ENCODE measurements at places on chromosomes 13 and 19.

DNA sequence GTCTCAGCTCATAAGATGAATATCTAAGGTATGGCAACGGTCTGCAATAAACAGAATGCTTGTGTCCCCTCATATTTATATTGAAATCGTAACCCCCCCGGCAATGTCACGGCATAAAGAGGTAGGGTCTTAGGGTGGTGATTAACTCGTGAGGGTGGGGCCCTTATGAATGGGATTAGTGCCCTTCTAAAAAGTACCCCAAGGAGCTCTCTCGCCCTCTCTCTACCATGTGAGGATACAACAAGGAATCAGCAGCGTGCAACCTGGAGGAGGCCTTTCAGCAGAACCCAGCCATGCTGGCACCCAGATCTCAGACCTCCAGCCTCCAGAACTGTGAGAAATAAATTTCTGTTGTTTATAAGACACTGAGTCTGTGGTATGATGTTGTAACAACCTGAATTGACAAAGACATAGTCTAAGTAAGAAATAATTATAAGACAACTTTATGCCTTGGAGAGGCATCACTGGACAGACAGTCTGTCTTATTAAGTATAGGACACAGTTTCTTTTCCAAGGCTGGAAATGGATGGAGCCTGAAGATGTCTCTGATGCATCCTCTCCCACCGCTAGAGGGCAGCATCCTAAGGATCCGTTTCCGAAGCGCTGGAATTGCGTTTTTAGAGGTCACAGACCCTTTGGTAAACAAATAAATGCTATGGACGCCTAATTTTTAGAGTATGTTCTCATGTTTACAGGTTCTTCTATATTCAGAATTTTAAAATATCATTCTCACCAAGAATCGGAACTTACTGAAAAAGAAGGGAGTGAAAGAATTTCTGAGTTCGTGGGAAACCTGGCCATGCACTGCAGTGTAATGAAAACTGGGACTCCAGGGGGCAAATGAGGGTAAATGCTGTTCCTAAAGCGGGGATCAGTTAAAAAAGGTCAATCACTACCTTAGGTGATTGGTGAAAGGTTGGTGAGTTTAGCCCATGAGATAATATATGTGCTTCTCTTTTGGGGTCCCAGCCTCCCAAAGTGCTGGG lies 13.3 kb upstream of the LEUTX start:
- DNase-seq = no peak

GRCh38 chr19:30227661-30228112 lies 144.5 kb upstream of the ZNF536 start:
- DNase-seq = no peak

DNA sequence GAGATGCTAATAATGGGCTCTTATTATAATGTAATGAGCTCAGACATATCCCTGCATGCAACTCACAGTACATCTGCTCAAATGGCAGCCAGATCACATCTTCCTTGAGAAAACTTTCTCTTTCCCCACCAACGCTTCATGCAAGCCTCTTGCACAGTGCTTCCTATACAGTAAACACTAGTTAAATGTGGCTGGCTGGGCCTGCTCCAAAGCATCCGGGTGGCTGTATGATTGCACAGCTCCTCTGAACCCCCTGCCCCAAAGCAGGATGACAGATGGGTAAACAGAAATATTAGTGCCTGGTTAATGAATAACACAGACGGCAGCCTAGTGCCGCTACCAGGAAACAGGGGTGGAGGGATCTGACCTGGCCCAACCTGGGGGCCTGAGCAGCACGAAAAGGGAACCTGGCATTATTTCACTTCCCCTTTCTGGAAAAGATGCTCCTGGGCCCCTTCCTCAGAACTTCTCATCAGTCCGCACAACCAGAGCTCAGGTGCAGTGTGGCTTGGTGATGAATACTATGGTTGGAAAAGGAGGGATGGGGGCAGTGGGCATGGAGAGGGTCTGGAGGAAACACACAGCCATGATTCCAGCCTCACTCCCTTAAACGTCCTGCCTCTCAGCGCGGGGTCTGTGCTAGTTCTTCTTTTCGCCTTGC lies 10.8 kb downstream of the FFAR2 start:
- no peak for DNase-seq

- no peak for DNase-seq
These were observed 2.1 kb downstream of the NUMBL start for GRCh38 chr19:40688309-40688708.

- DNase-seq = no peak
These were observed 85.9 kb downstream of the SOX1 start for GRCh38 chr13:112152846-112153245.

DNA sequence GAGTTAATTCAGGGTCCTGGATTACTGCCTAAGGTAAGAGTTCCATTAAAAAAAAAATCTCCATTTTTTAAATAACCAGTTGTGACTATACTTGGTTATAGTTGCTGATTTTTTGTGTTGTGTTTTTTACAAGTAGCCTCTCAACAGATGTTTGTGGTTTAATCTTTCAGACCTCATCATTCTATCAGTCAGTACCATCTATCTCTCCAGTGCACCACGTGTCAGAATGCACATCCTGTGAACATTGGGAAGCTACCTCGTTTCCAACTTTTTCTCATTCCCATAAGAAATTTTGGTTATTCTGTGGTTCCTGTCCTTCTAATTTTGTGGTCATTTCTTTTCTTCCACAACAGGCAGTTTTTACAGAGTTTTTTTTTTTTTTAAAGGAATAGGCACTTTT lies 39.2 kb downstream of the WDFY2 start:
- DNase-seq = no peak

Data from activated effector memory CD4-positive, alpha-beta T cell treated with Interleukin-2 at 50 U/mL for 16 hours (primary cell).